ENCODE measurements at places on chromosomes 5 and 9.

GRCh38 chr9:12702160-12702758, 9.1 kb downstream of the TYRP1 start:
- peak; percentile 29 for DNase-seq

GRCh38 chr9:133569891-133570690, 35.6 kb downstream of the ADAMTSL2 start:
- no peak for DNase-seq

DNA sequence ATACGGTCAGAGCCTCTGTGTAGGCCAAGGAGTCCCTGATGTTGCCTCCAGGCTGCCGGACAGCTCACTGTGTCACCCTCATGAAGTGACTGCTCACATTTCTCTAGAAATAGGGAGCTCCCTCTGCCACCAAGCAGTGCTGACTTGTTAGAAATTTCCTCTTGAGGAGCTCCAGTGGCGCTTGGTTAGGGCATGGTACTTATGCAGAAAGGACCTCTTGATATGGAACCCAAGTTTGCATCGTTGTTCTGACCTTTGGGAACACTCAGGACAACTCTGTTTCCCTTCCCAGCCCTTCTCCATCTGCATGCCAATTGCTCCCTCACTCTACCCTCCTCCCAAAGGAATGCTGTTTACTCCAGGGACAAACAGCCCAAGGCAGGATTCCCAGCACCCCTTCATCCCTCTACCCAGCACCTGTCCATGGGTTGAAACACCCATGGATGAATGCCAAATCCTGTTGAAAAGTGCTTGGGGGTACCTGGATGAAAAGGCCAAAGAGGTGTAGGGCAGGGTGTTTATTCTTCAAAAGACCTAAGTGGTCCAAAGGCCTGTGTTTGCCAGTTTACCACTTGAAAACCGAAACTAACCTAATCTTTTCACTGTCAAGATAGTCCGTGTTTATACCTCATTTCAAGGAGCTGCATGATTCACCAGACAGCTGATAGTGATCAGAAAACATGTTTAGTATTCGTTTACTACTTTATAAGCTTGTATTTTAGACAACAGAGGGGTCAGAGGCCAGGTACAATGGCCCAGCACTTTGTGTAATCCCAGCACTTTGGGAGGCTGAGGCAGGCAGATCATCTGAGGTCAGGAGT, 51.1 kb downstream of the KLF4 start:
- no peak for DNase-seq

DNA sequence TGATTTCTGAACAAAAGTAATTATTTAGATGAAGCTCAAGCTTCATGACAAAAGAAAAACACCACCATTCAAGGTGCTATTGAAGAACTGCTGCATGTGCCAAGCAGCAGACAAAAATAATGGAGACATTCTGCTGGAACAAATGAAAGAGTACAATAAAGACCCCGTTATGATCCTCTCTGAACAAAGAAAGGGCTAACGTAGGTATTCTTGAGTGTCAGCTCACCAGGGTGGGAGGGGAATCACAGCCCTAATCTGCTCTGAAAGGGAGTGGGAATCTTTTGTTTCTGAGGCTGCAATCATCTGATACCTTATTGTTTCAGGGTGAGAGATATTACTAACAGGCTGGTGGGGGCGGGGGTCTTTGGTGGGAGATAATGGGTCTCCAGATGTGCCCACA, 15.4 kb downstream of the CEMIP2 start:
- DNase-seq = no peak

DNA sequence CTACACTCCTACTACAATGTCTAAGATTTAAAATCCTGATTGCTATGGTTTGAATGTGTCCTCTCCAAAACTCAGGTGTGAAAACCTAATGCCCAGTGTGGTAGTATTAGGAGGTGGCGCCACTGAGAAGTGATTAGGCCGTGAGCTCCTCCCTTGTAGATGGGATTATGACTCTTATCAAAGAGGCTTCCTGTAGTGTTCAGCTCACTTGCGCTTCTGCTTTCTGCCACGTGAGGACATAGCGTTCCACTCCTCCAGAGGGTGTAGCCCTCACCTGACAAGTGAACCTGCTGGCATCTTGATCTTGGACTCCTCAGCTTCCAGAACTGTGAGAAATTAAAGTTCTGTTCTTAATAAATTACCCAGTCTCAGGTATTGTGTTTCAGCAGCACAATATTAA, 33.0 kb upstream of the WHRN start:
- peak; percentile 11 for DNase-seq

- no peak for DNase-seq
These were observed 227.4 kb downstream of the FSTL4 start for GRCh38 chr5:133384903-133385302.

DNA sequence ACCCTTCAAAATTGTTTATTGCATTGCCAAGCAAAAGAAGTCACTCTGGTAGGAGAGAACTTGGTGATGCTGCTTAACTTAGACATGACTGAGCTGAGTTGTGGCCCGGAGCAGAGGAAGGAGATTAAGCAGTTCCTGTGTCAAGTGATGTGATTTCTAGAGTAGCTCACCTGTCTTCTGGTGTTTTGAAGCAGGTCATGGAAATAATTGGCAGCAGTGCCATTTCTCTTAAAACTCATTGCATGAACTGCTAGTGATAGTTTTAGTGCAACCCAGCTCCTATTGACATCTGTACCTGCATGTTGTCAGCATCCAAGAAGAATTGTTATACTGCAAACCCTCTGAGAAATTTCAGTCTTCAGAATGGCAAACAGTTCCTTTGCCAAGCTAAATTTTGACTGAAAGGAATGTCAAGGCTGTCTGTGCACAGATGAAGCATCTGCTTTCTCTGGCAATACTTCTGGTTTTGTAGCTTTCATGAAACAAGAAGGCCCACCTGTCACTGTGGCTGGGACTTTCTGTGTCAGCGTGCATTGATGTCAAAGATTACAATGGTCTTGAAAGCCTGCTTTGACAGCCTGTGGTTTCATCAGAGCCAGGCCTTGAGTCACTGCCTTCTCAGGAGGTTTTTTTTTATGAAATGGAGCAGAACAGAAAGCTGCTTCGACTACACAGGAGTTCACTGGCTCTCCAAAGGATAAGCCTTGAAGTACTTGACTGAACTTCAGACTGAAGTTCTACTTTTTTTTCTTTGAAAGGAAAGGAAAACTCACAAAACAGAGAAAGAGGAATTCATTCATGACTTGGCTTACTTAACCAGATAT, 90.6 kb downstream of the RALGPS1 start:
- DNase-seq = no peak

- no peak for DNase-seq
These were observed 6.7 kb upstream of the ALDOB start for GRCh38 chr9:101442318-101442717.

GRCh38 chr9:119559056-119559455, 189.8 kb upstream of the BRINP1 start:
- DNase-seq = no peak

DNA sequence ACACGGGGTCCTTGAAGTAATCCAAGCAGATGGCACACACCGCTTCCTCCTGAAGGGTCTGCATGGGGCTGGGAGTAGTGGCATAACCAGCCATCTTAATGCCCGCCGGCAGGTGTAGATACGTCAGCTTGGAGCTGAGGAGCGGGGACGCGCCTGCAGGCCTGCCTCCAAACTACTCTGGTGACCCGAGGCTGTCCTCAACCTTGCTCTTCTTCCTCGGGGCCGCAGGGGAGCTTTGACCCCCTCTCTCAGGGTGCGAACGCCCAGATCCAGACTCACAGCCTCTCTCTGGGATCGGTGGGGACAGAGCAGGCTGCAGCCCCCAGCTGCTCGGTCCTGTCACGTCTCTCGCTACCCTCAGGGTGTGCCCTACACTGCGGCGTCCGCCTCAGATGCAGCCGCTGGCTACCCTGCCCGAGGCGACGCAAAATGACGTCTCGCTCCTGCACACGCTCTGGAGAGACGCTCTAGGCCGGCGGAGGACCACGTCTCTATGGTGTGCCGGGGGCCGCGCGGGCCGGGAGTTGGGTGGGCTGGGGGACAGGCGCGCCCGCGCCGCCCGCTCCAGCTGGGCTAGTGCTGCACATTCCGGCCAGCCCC, at the start of gene TRIM52:
TRIM52 (minus strand) TSS at position 424 of the 600 bp plus-strand sequence; CDS start at position 94, 330 bp downstream.
- DNase-seq = peak; percentile 84

GRCh38 chr5:59380350-59380951, 513.1 kb downstream of the PDE4D start:
- no peak for DNase-seq

DNA sequence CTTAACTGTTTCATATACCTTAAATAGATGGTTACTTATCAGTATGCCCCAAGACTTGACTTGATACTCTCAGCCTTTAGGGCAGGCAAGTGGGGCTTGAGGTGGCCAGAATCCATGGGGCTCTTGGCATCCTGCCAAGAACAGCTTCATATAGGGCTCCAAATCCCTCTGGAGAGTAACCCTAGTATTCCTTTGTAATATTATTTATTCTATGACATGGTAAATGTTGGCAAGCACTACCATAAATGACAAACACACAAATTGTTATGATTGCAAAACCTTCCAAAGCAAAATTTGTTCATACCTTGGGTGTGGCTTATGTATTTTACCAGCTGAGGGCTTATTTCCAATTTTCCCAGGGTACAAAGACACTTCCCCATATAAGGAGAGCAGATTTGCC, 257.4 kb upstream of the TRPC7 start:
- no peak for DNase-seq

- DNase-seq = no peak
These were observed 642.9 kb downstream of the MAT2B start for GRCh38 chr5:164148292-164148691.

GRCh38 chr5:85602843-85603242, 1014.9 kb upstream of the COX7C start:
- DNase-seq = no peak

GRCh38 chr9:107632661-107633060, 143.1 kb upstream of the KLF4 start:
- no peak for DNase-seq

- DNase-seq = no peak
These were observed 72.4 kb upstream of the ZNF622 start for GRCh38 chr5:16538006-16538405.

DNA sequence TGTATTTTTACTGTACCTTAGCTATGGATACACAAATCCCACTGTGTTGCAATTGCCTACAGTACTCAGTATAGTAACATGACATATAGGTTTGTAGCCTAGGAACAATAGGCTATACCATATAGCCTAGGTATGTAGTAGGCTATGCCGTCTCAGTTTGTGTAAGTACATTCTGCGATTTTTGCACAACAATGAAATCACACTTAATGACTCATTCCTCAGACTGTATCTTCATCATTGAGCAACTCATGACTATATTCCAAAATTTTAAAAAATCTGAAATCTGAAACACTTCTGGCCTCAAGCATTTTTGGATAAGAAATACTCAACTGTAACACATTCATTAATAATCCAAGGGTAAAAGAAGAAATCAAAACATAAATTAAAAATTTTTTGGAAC, 666.8 kb upstream of the GRAMD2B start:
- no peak for DNase-seq

All from spinal cord (tissue), 10 donors.